ENCODE measurements at places on chromosomes 4 and X.

DNA sequence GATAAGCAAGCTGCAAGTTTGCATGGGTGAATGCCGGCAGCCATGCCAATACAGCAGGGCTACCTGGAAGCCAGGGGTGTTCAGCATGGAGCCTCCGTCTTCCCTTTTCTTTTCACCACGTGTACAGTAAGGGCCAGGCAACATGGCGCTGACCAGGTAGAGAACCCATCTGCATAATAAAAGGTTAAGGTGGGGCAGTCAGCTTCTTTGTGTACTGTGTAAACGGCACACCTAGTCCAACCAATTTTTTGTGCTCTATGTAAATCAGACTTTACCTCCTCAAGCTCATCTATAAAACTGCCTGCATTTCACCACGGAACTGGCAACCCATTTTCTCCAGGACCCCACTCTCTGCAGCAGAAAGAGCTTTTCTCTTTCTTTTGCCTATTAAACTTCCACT is 286.8 kb upstream of the VCX3A start:
- DNase-seq = no peak

DNA sequence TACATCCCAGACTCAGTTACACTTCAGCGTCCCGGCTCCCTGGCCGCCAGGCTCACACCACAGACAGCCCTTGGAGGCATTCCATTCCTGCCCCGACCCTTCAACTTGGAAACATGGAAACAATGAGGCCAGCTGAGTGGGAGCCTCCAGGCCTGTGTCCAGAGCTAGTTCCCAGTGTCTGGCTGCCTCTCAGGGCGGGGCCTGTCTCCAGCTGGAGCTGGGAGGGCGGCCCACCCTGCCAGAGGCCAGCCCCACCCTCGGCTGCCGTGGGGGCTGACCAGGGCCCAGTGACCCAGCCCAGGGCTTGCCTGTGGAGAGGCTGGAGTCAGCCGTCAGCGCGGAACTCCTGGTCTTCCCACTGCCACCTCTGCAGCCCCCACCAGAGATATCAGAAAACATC is 37.4 kb upstream of the SPON2 start:
- DNase-seq = no peak

GRCh38 chr4:76841026-76841425 is 56.9 kb downstream of the SOWAHB start:
- no peak for DNase-seq

GRCh38 chr4:166846939-166847338 is 387.4 kb downstream of the SPOCK3 start:
- DNase-seq = no peak

- no peak for DNase-seq
Observed at GRCh38 chrX:134661295-134661694, 3.0 kb upstream of the PLAC1 start.

- no peak for DNase-seq
Observed at GRCh38 chr4:146212781-146213180, 1.6 kb upstream of the REELD1 start.

DNA sequence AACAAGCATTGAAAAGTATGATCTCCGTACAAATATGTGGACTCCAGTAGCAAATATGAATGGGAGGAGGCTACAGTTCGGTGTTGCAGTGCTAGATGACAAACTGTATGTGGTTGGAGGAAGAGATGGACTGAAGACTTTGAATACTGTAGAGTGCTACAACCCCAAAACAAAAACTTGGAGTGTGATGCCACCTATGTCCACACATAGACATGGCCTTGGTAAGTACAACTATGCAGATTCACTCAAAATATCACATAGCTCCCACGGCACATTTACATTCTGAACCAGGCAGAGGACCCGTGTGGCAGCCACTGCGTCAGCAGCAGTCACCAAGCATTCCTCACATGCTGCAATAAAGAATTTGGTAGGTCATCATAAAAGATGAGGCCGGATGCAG is 41.3 kb downstream of the KLHL5 start:
- no peak for DNase-seq

GRCh38 chr4:179415037-179415846 is 1973.0 kb upstream of the AGA start:
- DNase-seq = no peak

- no peak for DNase-seq
Observed at GRCh38 chr4:111773858-111774257, 371.4 kb upstream of the FAM241A start.

GRCh38 chrX:113906168-113906567 is 677.7 kb upstream of the HTR2C start:
- no peak for DNase-seq

GRCh38 chrX:68938244-68939004 is 109.6 kb downstream of the EFNB1 start:
- no peak for DNase-seq

DNA sequence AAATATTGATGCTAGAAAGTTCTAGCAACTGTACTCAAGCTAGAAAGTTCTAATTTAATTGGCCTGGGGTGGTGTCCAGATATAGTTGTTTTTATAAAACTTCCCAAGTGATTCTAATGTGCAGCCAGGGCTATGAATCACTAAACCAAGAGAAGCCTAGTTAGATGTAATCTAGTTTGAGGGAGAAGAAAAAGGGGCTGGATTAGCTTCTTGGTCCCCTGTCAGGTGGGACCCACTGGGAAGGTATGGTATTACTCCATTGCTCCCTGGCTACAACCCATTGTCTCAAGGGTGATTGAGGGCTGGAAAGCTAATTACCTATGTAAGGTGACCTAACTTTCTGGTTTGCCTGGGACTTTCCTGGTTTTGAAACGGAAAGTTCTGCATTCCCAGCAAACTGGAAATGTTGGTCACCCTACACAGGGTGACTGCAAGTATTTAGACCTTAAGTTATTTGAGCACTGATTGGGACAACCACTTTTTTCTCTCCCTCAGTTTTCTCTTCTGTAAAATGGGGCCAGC is 23.9 kb upstream of the MSN start:
- no peak for DNase-seq

DNA sequence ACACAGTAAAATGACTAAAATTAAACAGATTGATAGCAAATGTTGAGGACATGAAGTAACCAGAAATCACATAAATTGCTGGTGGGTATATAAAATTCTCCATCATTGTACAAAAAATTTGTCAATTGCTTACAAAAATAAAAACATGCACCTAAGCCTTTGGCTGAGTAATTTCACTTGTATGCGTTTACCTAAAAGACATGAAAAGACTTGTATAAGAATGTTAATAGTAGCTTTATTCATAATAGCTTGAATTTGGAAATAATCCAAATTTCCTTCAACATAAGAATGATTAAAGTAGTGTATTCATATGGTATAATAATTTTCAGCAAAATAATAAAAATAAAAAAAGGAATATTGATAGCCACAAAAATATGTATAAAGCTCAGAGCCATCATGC is 37.7 kb downstream of the PDHA2 start:
- no peak for DNase-seq

DNA sequence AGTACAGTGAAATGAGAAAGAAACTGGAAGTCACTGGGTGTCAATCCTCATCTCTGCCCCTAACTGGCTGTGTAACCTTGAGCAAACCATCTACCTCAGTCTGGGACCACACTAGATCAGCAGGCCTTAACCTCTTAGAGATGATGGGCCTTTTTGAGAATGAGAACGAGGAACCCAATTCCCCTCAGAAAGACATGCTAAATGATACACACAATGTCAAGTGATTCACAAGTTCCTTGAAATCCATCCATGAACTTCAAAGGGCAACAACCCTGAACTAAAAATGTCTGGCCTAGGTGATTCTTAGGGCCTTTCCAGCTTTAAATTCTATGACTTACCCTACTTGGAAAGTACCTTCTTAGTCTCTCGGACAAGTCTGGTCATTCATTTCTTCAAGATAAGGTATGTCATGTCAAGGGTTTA is 47.4 kb downstream of the ACSL4 start:
- DNase-seq = no peak

DNA sequence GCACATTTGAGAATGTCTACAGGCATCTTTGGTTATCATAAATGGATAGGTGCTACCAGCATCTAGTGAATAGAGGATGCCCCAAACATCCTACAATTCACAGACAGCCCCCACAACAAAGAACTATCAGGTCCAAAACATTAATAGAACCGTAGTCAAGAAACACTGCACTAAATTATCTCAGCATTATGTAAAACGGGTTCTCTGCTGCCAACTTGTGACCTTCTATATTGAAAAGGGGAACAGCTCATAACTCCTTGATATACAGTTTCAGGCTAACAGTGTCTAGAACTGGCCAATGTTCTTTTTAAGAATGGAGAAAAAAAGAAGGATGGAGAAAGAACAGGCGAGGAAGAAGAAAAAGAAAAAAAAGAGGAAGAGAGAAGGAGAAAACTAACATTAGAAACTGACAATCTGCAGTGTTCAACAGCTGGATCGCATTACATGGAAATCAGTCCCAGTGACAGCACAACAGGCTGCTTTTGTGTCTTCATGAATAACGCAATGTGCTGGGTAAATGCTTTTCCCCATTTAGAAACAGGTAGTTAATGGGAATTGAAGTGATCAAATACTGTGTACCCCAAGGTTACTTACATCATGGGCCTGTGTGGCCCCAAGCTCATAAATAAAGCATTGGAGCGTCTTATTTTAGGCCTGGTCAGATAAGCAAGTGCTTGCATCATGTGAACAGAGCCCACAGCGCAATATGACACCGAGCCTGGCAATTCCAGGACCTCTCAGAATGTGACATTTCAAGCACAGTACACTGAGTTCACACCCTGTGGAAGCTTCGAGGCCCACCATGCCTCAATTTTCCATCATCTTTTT is 339.5 kb downstream of the DHX15 start:
- DNase-seq = no peak

GRCh38 chr4:52017814-52018213 is 2.3 kb downstream of the LRRC66 start:
- no peak for DNase-seq

DNA sequence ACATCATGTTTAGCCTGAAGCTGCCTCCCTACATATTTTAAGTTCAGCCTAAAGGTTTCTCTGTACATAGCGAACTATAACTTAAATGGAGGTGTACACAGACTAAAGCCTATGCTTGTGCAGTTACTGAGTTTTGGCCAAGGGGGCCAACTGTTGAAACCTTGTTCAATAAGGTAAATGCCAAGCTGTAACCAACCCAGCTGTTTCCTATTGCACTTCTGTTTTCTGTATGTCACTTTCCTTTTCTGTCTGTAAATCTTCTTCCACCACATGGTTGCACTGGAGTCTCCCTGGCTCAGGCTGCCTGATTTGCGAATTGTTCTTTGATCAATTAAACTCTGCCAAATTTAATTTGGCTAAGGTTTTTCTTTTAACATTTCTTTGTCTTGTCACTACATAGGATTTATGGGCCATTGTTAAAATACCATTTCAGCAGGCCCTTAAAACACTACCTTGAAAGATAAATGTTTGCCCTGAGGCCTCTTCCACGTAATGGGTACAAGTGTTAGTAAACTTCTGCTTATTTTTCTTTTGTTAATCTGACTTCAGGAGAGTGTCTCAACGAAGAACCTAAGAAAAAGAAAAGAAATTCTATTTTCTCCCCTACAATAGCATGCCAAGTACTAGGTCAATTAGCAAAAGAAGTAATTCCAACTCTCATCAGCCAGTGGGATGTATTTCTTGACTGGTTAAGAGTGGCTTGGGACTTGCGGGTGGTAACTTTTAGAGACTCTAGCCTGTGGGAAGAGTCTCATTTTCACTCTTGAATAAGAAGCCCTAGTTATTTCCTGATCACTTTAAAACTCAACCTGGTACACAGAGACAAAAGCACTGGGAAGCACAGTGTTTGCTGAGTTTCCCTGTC is 45.7 kb upstream of the PRSS12 start:
- DNase-seq = no peak

- DNase-seq = no peak
Observed at GRCh38 chrX:20729416-20729815, 462.7 kb upstream of the RPS6KA3 start.

GRCh38 chr4:75248770-75249407 is 265.3 kb downstream of the RCHY1 start:
- peak; percentile 64 for DNase-seq

- peak; percentile 44 for DNase-seq
Observed at GRCh38 chrX:17459008-17459611, 84.1 kb downstream of the NHS start.

DNA sequence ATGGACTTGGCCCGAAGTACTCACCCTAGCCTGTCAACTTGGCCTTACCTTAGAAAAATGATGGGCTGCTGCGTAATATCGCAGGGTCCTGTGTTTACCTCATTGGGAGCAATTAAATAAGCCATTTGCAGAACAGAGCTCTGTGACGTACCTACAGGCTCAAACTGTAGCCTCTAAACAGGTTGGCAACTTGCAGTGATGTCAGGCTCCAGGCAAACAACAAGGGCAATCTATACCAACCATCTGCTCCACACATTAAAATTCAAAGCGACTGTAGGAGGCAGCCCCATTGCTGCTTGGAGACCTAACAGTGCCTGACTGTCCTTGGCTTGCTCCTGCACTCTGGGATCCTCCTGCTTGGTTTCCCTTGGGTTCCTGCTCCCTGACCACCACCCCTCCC is 17.2 kb downstream of the VGLL1 start:
- DNase-seq = no peak

DNA sequence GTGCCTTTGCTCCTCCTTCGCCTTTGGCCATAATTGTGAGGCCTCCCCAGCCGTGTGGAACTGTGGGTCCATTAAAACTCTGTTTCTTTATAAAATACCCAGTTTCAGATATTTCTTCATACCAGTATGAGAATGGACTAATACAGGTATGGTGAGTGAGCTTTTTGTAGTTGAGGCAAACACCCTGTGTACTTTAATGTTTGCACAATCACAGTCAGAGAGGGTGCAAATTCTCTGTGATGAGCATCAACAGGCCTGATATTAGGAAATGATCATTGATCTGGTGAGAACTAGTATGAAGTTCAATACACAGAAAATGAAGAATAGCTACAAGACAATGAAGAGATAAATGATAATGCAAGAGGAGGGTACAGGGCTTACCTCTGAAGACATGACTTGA is 744.6 kb downstream of the RPA4 start:
- DNase-seq = no peak

GRCh38 chr4:88818631-88819470 is 121.2 kb upstream of the NAP1L5 start:
- peak; percentile 51 for DNase-seq

DNA sequence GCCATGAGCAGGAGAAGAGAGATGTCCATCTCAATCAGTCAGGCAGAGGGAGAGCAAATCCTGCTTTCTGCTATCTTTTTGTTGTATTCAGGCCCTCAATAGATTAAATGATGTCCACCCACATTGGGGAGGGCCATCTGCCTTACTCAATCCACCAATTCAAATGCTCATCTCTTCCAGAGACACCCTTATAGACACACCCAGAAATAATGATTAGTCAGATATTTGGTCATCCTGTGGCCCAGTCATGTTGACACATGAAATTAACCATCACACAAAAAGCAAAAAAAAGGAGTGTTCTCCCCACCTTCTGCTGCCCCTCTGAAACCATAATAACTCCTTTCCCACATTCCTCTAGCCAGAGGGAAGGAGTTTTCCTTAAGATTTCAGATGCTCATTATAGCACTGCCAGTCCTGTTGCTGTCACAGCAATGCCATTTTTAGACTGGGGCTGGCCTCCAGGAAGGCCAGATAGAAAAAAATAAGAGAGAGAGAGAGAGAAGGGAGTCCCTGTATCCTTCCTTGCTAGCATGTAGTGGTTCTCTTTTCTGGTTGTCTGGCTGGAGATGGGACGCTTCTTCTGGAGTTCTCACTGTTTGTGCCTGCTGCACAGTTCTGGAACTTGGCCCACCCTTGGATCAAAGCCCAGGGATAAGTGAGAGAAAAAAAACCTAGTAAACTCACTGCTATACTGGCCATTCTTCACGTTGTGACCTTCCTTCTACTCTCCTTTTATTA is 177.7 kb downstream of the RBM46 start:
- DNase-seq = no peak

GRCh38 chrX:13489454-13489853 is 79.9 kb upstream of the EGFL6 start:
- DNase-seq = no peak

All from NCI-H2029 (cell line).